ENCODE measurements at places on chromosomes 1 and 21. TPM values are rescaled to one million over a fixed set of nuclear protein-coding genes. Genes with fewer than 3 reads are reported as not detected.

NTNG1 gene
- not detected for total RNA-seq

SDF4 gene
- 156 TPM for total RNA-seq

NBPF9 gene
- total RNA-seq, result 18.3 TPM

TRAF5 gene
- total RNA-seq, result 11.8 TPM

SELE gene
- 0.21 TPM for total RNA-seq

COL6A1 gene
- 149 TPM for total RNA-seq

PADI6 gene
- not detected for total RNA-seq

CNIH3 gene
- 7.8 TPM for total RNA-seq

ROR1 gene
- 14.8 TPM for total RNA-seq

ALG14 gene
- total RNA-seq, result 2.1 TPM

SMCP gene
- not detected for total RNA-seq

DNA sequence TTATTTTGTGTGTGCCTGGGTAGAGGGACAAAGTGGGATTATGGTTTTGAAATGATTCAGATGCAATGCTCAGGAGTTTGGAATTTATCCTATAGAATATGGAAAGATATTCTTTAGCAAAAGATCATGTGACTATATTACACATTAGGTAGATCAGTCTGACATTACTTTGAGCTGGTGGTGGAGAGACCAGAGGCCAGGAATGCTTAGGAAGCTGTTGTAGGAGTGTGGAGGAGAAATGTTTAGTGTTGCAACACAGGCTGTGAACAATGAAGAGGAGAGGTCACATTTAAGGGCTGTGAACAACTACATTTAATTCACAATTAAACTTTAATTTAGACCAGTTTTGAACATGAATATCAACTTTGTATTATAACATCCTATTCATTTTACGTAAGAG is 45.3 kb upstream of the PODN start:
- DNase-seq, result no peak

DNA sequence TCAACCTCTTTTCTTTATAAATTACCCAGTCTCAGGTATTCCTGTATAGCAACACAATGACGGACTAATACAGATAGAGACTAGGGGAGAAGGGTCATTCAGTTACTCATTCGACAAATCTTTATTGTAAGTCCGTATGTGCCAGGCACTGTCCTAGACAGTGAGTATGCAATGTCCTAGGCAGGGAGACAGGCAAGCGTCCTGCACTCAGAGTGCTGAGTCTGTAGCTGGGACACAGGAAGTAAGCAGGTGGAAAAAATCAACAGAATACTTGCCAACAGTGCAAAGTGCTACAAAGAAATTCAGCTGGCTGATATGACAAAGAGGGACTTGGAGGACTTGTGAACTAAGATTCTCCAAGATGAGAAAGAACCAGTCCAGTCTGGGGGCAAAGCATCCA is 92.2 kb upstream of the ZBTB40 start:
- DNase-seq, result no peak

GRCh38 chr1:11752359-11753088 is 9.5 kb upstream of the C1orf167 start:
- no peak for DNase-seq

GRCh38 chr1:155192346-155193274 is 15.1 kb downstream of the THBS3 start:
- DNase-seq, result peak; percentile 56

DNA sequence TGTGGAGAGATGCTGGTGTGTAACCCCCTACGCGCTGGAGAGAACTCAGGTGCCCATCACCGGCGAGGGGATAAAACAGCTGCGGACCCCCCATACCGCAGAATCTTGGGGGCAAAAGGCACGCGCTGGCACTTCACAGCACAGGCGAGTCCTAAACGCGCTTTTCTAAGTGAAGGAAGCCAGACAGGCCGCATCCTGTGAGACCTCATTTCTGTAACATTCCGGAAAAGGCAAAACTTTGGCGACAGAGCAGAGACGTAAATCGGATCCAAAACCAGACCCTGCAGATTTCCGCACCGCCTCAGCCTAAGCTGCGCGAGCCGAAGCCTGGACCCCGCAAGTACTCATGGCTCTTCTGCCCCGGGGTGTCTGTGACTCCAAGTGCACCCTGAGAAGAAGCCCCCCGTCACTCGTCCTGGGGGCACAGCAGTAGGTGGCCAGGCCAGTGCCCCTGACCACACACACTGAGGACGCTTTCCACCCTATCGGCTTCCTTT is 60.9 kb downstream of the SLX9 start:
- DNase-seq, result no peak

DNA sequence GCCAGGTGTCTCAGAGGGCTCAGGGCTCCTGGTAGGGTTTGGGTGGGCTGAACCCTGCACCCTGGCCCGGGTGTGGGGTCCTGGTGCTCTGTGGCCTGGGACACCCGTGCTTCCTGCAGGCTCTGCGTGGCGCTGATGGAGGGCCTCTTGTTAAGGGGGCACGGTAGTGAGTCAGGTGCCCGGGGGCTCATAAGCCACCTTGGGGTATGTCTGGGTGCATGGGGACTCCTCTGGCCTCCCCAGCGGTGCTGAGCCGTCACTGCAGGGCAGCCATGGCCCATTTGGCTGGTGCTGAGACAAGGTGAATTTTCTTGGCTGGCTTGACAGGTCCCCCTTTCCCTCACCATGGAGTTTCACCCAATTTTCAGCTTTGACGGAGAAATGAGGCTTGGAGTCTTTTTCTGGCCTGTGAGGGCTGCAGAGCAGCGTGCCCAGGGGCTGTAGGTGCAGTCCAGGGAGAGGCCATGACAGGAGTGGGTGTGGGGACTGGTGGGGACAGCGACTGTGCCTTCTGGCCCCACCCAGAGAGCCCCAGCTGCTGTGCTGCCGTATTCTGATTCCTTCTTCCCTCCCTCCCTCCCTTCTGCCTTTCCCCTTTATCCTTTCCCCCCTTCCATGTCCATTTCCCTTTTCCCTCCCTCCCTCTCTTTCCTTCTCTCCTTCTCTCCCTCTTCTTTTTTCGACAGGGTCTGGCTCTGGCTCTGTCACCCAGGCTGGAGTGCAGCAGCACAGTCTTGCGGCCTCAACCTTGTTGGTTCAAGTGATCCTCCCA is 40.4 kb downstream of the SKI start:
- no peak for DNase-seq

- no peak for DNase-seq
Observed at GRCh38 chr1:101605878-101606277, 369.1 kb downstream of the S1PR1 start.

DNA sequence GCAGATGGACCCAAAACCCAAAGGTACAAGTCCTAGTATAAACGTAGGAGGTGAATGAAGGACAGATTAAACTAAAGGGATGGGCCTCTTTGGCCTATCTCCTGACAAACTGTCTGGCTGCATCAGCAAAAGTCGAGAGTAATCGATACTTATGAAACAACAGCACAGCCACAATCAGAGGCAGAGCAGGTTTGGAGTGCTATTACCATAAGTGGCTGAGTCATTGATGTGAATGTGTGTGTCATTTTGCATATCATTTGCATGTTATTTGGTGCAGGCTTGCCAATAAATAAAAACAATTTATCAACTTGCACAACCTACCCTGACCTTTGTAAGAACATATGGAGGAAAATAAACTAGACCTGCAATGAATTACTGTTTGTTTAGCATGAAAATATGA is 283.1 kb downstream of the NUF2 start:
- no peak for DNase-seq

GRCh38 chr1:109761227-109762038 is 2.3 kb downstream of the EPS8L3 start:
- peak; percentile 41 for DNase-seq

GRCh38 chr1:154975409-154976059 is 1.1 kb downstream of the CKS1B start:
- peak; percentile 70 for DNase-seq

- peak; percentile 63 for DNase-seq
Observed at GRCh38 chr1:1550591-1551432, 10.4 kb upstream of the TMEM240 start.

DNA sequence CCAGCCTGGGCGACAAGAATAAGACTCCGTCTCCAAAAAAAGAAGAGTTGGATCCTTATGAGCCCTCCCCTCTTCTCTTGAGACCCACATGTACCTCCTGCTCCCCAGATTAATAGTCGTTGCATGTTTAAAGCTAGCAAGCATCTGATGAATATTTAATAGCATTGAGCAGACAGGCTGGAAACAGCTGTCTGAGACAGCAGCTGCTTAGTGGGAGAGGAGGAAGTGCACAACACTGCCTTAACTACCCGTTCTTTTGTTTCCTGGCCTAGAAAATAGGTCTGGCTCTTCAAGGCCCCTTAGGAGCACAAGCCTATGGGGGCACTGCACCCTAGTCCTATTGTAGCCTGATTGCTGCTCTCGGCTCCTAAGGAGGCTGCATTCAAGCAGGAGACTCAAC is 17.3 kb upstream of the TMEM39B start:
- no peak for DNase-seq

DNA sequence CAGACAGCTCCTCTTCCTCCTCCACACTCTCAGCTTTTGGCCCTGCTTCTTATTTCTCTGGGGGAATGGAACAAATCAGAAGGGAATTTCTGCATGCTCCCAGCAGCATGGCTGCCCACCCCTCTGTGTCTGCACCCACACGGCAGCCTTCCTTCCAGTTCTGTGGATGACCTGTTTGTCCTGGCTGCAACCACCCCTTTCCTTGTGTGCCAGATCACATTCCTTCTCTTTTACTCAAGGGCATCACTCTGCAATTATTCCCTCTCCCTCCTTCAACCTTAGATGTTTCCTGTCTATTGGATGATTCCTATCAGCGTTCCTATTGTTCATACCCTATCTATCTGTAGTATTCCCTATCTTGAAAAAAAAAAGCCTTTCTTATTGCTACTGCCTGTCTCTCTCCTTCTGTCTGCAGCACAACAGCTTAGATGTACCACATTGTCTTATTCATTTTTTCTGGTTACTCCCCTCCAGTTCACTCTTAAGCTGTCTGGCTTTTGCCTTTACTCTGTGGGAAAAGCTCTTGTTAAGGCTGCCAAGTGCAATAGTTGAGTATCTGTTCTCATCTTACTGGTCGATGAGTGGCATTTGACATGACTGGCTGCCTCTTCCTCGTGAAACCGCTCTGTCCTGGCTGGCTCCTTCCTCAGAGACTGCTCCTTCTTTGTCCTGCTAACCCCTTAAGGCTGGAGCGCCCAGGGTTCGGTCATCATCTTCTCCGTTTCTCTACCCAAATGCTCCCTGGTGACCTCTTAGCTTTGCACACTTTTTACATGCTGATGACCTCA is 351.1 kb downstream of the CAMTA1 start:
- DNase-seq, result no peak

- DNase-seq, result no peak
Observed at GRCh38 chr1:118863688-118864087, 124.5 kb downstream of the TBX15 start.

- DNase-seq, result no peak
Observed at GRCh38 chr1:40027647-40028046, 12.9 kb upstream of the CAP1 start.

DNA sequence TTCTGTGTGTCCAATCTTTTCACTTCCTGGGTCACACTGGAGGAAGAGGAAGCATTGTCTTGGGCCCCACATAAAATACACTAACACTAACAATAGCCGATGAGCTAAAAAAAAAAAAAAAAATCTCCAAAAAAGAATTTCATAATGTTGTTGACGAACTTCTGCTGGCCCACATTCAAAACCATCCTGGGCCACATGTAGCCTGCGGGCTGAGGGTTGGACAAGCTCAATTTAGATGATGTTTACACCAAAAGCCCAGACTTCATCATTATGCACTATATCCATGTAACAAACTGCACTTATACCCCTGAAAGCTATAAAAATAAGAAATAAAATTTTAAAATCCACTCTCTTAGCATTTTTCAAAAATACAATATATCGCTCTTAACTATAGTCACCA is 187.8 kb upstream of the PTBP2 start:
- DNase-seq, result no peak

GRCh38 chr1:24540051-24540905 is 15.6 kb upstream of the NCMAP start:
- DNase-seq, result no peak

GRCh38 chr1:248802454-248802853 is 23.3 kb downstream of the SH3BP5L start:
- DNase-seq, result no peak

- DNase-seq, result no peak
Observed at GRCh38 chr1:181661569-181661968, 178.3 kb downstream of the CACNA1E start.

- no peak for DNase-seq
Observed at GRCh38 chr1:11674488-11674887, 6.5 kb downstream of the MAD2L2 start.

DNA sequence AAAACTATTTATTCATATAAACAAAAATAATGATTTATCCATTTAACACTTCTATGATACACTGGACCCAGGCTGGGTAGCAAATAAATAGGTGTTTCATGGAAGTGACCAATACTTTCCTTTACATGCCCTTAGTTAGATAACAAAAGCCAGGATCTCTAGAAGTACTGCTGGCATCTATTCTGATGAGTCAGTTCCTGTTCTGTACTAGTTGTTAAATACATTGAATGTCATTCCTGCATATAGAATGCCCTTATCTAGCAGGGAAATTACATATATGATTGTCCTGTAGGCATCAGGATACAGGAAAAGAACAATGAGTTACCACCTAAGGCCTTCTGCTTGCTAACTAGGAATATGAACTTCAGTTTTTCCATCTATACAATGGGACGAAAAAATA is 130.8 kb downstream of the HFM1 start:
- DNase-seq, result no peak

DNA sequence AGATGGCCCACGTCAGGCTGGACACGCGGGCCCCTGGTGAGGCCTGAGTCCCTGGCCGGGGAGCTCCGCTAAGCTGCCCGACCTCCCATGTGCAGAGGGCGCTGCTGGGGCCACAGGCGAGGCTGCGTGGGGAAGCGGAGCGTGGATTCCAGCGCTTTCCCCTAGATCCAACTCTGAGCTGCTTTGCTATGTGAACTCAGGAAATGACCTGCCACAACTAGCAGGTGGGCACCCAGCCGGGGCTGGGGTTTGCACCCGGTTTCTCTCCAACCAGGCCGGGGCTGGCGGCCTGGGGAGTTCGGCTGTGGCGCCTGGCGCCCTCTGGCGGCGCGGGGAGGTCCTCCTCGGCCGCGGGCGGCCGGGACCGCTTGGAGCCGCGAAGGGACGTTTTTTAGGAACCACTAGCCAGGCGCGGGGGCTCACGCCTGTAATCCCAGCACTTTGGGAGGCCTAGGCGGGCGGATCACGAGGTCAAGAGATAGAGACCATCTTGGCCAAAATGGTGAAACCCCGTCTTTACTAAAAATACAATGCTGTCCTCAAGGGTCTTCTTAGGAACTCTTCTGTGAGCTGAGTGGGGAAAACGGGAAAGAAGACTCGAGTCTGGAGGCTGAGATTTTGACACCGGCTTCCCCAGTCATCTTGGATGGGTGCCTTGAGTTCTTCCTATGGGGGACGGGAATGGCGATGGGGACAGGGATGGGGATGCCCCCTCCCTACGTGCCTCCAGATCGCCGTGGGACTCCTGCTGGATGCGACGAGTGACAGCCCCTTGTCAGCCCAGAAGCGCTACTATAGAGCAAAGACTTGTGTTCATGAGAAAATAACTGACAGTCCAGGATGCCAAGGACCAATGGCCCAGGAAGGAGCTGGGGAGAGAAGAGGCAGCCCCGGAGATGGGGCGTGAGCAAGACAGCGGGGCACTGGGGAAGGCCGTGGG is 12.6 kb downstream of the PYCR2 start:
- peak; percentile 64 for DNase-seq

DNA sequence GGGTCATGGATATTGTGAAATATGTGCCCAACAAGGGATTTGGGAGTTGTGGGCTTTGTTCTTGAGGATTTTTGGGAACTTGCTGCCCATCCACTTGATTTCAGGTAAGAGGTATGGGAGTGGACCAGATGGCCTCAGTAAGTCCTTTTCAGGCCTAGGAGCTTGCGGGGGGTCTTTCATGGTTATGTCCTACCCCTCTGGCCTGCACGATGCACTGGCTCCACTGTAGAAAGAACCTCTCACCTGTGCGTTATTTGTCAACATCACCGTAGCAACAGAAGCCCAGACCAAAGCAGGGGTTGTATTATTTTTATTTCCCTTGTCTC is 8.6 kb downstream of the RIIAD1 start:
- DNase-seq, result no peak

Measured in SJSA1 (cell line).